ENCODE measurements at places on chromosomes 1 and 21.

DNA sequence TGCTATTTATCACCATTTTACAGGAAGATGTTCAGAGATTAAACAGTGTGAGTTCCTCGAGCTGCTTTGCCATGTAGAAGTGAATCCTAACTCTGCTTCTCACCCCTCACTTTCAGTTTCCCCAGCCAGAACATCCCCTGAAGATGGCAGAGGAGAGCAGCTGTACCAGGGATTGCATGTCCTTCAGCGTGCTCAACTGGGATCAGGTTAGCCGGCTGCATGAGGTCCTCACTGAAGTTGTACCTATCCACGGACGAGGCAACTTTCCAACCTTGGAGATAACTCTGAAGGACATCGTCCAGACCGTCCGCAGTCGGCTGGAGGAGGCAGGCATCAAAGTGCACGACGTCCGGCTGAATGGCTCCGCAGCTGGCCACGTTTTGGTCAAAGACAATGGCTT lies 16.9 kb downstream of the TENT5C start:
- DNase-seq: no peak

- DNase-seq: peak; percentile 59
Measured at GRCh38 chr1:154221278-154222001, 685 bp downstream of the UBAP2L start.

- no peak for DNase-seq
Measured at GRCh38 chr1:16434501-16434900, 2.7 kb downstream of the SPATA21 start.

- no peak for DNase-seq
Measured at GRCh38 chr1:45998020-45998617, 134.3 kb downstream of the PIK3R3 start.

DNA sequence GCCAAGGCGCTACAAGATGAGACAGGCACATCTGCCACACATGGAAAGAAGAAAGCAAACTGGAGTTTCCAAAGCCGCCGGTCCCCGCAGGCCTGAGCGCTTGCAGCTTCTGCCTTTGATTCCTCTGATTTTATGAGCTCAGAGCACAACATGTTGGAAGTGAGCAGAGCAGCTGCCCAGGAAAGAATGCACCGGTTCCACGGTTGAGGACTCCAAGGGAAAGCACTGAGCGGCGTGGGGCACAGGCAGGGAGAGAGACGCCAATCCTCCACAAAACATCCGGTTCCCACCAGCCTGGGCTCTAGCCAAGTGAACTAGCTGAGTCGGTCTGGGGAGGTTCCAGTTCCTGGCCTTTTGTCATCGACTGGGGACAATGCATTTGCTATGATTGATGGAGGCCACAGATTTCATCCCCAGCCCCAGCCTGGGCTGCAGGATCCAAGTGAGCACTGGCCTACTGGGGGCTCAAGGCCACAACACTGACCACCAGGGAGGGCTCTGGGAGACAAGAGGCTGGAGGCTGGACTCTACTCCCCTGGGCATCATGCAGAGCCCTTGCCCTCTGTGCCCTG lies 253.1 kb upstream of the IRF2BP2 start:
- DNase-seq: peak; percentile 73

DNA sequence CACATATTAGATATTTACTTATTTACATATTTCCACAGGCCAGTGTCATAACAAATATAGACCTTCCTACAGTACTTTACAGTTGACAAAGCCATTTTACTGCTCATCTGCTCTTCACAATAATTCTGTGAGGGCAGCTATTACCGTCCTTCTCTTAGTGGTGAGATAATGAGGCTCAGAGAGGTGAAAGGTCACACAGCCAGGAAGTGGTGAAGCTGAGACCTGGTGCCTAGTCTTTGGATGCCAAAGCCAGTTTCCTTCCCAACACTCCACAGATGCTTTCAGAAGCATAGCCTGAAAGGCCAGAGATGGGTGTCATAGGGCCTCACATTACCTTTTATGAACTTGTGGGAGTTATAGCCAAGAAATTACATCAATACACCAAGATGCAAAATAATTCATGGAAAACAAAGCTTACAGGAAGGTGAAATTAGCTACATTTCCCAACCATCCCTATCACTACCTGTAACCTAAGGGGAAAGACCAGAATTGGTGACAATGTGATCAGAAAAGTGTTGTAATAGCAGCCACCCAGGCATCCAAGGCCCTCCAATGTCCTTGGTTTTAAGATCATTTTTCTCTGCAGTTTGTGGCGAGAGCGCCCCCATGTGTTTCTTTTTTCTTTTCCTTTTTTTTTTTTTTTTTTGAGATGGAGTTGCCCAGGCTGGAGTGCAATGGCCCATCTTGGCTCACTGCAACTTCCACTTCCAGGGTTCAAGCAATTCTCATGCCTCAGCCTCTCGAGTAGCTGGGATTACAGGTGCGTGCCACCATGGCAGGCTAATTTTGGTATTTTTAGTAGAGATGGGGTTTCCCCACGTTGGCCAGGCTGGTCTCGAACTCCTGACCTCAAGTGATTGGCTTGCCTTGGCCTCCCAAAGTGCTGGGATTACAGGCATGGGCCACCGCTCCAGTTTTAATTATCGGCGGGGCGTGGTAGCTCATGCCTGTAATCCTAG lies 26.5 kb upstream of the RPL11 start:
- peak; percentile 51 for DNase-seq

GRCh38 chr1:232786845-232787455 lies 18.3 kb upstream of the MAP10 start:
- no peak for DNase-seq

GRCh38 chr1:151790940-151791651 lies 796 bp upstream of the TDRKH start:
- peak; percentile 45 for DNase-seq

DNA sequence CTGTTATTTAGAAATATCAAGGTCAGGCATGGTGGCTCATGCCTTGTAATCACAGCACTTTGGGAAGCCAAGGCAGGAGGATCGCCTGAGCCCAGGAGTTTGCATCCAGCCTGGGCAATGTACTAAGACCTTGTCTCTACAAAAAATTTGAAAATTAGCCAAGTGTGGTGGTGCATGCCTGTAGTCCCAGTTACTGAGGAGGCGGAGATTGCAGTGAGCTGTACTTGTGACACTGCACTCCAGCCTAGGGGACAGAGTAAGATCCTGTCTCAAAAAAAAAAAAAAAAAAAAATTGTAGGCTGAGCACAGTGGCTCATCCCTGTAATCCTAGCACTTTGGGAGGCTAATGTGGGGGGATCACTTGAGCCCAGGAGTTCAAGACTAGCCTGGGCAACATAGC lies 45.3 kb downstream of the PIK3CD start:
- DNase-seq: no peak

DNA sequence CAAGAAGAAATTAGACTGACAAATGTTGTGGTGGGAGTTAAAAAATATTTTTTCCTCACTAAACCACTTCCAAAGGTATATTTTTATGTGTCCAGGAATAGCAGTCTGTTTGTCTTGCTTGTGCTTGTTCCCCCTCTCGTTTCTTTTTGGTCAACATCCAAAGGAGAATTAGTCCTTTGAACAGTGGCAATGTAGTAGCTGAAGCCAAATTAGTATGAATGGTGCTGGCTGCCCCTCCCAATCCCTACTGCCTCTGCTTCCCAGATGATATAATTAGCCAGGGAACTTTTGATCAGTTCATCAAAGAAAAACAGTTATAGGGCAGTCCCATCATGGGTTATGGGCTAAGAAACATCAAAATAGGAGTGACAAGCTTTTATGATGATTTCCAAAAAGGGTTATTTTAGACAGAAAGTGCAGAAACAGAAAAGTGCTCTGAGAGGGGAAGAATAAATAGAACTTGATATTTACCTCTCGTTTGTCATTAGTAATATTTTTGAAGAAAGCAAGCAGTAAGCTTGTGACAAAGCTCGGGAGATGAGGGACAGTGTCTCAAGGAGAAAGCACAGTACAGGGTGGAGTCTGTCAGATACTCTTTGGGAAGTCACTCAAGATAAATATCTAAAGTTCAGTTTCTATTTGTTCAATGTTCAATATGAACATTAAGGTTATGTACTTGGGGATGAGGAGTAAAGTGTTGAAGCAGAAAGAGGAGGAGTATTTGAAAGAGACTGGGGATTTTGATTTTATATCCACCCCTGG lies 239.1 kb downstream of the HLX start:
- no peak for DNase-seq

GRCh38 chr1:8985915-8986813 lies 40.1 kb downstream of the SLC2A7 start:
- peak; percentile 98 for DNase-seq

- DNase-seq: no peak
Measured at GRCh38 chr21:39281207-39281606, 32.2 kb downstream of the BRWD1 start.

DNA sequence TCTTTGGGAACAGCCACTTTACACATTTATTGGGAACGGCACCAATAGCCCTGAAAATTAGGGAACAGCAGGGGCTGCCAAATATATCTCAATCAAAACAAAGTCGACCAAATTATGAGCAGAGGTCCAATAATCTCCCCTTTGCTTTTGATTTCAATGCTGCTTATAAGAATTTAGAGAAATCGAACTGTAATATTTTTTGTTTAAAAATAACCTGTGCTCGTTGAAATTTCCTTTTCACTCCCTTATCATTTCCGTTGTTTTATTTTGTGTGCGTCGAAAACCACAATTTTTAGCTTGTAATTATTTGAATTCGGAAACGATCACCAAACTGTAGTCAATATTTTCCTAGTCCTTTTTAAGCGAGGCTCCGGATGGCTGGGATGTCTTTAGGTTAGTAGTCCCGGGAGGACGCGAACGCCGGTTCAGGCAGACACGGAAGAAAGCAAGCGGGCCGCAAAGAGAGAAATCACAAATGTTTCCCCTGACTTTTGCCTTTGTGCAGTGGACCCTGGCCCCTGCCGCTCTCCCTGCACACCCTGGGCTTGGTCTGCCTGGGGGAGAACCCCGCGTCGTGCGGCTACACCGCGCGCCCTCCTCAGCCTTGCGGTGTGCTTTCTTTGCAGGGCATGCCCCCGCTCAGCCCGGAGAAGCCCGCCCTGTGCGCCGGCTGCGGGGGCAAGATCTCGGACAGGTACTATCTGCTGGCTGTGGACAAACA lies 2.3 kb downstream of the LHX9 start:
- peak; percentile 45 for DNase-seq

GRCh38 chr1:154876842-154877369 lies 6.8 kb upstream of the KCNN3 start:
- no peak for DNase-seq

- peak; percentile 95 for DNase-seq
Measured at GRCh38 chr1:97192872-97193572, 471.4 kb downstream of the PTBP2 start.

- no peak for DNase-seq
Measured at GRCh38 chr1:233647073-233647472, 33.2 kb downstream of the KCNK1 start.

DNA sequence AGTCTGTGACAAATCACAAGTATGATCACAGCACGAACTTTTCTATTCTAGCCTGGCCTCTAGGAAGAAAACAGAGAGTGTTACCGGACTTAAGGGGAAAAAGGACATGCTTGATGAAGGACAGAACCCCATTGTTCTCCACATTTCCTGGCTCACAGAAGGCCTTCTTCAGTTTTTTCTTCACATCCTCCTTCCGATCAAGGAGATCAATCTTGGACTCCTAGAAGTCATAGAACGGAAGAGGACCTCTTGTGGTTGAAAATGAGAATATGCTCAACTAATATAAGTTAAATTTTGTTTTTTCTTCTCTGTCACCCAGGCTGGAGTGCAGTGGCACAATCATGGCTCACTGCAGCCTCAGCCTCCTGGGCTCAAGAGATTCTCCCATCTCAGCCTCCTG lies 30.3 kb downstream of the YARS1 start:
- no peak for DNase-seq

Measured in EL (cell line).